Neural crest cell (in vitro differentiated cells): ENCODE measurements at places on chromosomes 16 and 17.

- no peak for DNase-seq
Observed at GRCh38 chr17:67359960-67360791, 6.2 kb downstream of the PSMD12 start.

DNA sequence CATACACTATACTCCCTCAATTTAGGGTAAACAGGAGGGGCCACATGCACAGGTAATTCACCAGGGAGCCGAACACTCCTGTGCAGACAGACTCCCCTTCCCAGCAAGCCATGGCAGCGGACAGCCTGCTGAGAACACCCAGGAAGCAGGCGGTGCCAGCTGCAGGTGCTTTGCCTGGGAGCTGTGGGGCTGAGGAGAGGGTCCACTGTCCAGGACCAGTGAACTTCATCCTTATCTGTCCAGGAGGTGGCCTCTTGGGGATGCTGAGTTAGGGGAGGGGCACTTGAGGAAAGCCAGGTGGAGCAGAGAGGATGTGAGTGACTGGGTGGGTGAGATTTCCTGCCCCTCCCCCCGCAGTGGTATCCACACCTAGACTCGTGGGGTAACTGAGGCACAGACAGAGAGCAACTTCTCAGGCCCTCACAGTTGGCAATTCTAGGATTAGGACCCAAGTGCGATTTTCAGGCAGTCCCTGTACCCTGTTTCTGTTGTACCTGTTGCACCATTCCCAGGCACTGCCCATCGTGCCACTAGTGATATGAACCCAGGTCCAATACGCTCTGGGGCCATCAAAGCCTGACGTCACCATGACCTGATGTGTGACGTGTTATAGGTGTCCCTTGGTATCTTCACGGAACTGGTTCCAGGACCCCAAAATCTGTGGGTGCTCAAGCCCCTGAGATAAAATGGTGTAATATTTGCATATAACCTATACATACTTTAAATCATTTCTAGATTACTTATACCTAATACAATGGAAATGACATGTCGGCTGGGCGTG, 1.2 kb downstream of the GRN start:
- DNase-seq = no peak

DNA sequence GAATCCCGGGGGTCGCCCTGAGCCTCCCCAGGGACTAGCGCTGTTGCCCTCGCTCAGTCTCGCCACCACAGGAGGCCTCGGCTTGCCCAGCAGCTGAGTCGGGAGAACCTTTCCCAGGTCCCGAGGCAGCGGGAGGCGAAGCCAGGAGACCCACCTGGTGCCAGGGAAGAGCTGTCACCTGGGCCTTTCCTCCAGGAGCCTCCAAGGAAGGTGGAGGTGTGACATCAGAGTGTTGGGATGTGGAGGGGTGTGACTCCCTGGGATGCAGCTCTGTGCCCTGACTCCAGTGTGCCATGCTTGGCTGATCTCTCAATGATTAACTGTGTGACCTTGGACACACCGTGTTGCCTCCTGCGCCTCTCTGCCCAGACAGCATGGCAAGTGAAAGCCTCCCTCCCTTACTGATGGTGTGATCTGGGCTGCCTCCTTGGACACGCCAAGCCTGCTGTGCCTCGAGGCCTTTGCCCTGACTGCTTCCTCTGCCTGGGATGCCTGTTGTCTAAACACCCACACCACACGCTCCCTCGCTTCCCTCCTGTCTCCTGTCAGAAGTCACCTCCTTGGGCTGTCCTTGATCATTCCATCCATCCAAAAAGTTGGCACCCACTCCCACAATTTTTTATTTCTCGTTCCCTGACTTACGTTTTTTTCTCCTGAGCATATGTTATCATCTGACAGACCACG, 88.0 kb downstream of the CMIP start:
- DNase-seq = no peak

- DNase-seq = no peak
Observed at GRCh38 chr16:81431554-81432353, 12.9 kb upstream of the CMIP start.

DNA sequence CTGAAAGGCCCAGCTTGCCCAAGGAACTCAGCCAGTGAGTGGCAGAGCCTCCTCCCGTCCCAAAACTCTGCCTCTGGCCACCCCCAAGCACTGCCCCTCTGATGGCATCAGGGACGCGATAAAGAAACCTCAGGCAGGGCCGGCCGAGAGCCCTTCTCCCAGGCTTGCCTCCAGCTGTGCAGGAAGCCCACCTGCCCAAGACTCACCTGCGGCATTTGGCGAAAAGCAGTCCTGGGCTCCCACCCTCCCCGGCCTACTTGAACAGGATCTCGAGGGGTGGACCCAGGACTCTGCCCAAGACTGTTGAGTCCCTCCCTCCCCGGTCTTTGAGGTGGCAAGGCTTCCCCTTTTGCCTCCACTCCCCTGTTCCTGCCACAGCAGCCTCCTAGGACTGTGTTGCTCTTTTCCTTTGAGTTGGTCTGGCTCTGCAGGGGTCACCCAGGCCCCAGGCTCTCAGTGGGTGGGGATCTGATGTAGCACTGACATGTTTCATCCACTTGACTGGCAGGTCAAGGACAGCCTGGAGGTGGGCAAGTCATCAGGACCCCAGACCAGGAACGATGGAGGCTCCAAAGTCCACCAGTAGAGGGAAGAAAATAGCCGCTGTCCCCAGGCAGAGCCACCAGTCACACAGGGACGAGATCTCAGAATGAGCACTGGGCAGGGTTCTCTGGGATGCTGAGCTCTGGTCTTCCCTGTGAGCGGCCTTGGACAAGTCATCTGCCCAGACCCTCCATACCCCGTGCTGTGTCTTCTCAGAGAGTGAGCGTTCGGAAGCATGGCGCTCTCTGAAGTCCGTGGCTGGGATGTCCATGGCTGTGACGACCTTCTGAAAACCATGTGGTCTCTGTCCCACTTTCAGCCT, 111.0 kb upstream of the TNRC6C start:
- DNase-seq = no peak

DNA sequence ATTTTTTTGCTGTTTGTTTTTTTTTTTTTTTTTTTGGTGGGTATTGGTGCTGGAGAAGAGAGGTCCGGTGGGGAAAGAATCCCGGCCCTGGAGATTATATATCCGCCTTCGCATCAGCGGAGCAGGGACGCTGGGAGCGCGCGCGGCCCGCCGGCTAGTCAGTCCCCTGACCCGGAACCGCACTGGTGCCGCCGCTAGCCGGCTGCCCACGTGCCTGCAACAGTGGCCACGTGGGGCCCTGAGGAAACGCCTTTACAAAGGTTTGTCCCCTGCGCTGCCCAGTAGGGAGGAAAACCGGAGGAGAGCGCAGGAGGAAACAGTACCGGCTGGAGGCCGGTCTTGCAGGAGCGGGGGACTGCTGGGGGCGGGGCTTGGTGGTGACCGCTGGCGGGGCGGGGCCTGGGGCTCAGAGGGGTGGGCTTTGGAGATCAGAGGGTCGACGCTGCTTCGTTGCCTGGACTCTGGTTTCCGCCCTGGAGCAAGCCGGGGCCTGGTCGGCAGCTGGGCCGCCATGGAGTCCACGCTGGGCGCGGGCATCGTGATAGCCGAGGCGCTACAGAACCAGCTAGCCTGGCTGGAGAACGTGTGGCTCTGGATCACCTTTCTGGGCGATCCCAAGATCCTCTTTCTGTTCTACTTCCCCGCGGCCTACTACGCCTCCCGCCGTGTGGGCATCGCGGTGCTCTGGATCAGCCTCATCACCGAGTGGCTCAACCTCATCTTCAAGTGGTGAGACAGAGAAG, at the start of gene G6PC3:
Gene G6PC3 (plus strand): TSS at position 281 of the 743 bp plus-strand sequence. CDS start 231 bp downstream, at position 512.
- peak; percentile 96 for DNase-seq

DNA sequence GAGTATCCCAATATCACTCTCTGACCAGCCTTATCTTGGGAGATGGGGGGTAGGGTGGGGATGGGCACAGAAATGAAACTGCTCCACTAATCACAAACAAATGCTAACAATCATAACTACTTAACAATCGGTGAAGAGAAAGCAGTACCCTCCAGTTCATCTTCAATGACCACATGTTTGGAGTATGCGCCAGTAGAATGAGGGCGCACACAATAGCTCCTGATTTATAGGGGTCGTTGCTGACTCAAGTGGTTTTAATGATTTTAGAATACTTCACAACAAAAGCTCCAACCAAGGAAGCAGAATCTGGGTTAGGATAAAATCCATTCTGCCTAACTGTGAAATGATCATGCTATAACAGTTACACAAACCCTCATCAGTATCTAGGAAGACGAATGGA, 184.4 kb downstream of the AATF start:
- no peak for DNase-seq

DNA sequence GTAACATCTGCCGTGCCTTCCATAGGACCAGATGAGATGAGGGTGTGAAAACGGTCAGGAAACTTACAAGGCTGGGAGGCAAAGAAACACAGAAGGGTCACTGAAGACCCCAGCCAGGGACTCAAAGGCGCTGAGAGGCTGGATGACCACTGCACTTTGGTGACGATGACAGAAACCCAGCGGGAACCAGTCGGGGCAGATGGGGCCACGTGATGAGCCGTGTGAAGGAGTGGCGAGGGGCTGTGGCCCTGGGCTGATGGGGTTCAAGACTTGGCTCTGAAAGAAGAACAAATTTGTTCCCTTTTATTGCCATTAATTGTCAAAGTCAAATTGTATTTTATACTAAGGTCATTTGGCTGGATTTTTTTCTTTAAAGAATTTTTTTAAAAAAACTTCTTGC, 28.6 kb upstream of the ATP2C2 start:
- DNase-seq = no peak

GRCh38 chr16:3038256-3038655, 1.5 kb upstream of the BICDL2 start:
- DNase-seq = no peak

GRCh38 chr16:73058616-73059409, 10.9 kb upstream of the ZFHX3 start:
- DNase-seq = peak; percentile 53

GRCh38 chr16:89157778-89158177, 13.8 kb upstream of the CDH15 start:
- DNase-seq = no peak

- no peak for DNase-seq
Observed at GRCh38 chr17:79592641-79593040, 18.2 kb downstream of the RBFOX3 start.

GRCh38 chr17:79529661-79530081, 81.2 kb downstream of the RBFOX3 start:
- DNase-seq = no peak

DNA sequence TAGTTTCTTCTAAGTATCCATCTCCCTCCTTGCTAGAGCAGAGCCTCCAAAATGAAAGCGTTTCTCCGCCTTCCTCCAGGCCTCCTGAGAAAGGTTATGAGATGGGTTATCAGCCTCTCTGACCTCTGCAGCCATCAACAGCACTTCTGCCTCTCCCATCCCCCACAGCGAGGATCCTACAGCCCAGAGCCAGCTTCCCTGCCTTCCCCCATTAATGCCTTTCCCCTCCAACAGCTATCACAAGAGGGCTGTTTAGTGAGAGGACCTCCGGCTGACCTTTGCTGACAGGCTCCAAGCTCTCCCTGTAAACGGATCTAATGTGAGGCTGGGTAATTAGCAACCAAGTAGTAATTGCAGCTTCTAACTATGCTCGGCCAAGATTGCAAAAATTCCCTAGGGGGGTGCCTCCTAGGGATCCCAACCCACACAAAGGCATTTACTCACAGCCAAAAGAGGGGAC, 55.8 kb downstream of the ZFHX3 start:
- DNase-seq = peak; percentile 37

DNA sequence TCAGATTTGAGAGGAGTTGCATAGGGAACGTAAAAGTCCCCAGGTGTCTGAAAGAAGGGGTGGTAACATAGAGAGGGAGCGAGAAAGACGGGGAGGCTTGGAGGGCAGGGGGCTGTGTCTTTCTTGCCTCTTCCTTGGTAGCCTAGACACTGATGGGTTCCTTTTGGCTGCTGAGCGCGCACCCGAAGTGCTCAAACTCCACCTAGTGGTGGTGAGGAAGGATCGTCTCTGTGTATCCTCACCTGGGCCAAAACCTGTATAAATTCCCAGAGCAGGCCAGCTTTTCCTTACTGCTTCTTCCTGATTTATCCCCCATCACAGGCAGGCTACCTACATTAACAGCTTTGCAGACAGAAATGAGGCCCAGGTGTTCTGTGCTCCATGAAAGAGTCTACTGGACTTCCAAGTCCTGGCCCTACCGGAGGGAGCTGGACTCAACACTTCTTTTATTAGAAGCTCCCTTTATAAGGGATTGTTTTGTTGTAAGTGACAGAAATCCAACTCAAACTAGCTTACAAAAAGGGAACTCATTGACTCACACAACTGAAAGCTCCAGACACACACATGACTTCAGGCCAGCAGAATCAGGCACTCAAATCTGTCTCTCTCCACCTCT, 5.5 kb upstream of the SLC25A35 start:
- DNase-seq = peak; percentile 36

DNA sequence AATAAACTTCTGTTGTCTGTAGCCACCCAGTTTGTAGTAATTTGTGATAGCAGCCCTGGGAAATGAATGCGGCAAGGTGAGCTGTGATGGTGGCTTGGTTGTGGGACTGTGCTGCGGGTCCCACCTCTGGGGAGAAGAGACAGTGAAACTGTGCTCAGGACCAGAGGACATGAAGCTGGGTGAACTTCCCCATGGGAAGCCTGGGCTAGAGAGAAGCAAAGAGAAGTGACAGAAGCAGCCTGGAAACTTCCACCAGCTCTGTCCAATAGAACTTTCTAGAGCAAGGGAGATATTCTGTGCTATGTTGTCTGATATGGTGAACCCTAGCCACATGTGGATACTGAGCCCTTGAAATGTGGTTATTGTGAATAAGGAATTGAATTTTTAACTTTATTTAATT, 51.5 kb upstream of the EMP2 start:
- DNase-seq = no peak

DNA sequence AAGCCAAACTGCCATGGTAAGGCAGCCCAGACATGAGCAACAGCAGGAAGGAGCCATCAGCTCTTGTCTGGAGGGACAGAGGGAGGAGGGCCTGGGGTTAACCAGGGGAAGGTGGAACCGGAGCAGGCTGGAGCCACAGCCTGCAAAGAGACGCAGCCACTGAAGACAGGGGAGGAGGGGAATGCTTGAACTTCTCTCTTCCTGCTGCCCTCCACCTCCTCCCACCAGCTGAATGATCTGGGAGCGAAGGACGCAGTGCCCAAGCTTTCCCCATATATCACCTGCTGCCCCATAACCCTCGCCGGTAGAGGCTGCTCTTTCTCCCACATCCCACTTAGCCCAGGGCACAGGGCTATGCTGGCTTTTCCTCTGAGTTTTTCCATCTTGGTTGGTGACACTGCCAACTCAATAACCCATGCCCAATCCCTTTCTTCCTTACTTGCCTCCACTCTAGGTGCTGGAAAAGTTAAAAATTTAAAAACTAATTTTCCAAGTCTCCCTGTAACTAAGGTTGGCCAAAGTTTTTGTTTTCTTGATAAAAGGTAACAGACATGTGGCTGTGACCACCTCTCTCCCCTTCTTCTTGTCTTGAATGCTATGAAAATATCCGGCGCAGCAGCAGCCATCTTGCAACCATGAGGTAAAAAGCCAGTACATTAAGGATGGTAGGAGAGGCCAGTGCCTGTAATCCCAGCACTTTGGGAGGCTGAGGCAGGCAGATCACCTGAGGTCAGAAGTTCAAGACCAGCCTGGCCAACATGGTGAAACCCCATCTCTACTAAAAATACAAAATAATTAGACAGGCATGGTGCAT, 21.8 kb upstream of the CACNG4 start:
- DNase-seq = no peak

GRCh38 chr17:50212121-50212843, 10.9 kb upstream of the COL1A1 start:
- no peak for DNase-seq
